T1000 (cell line): ENCODE measurements at places on chromosomes 12 and 14.
A peak's percentile ranks its signal among the peaks of the same experiment; 100 is the strongest.

DNA sequence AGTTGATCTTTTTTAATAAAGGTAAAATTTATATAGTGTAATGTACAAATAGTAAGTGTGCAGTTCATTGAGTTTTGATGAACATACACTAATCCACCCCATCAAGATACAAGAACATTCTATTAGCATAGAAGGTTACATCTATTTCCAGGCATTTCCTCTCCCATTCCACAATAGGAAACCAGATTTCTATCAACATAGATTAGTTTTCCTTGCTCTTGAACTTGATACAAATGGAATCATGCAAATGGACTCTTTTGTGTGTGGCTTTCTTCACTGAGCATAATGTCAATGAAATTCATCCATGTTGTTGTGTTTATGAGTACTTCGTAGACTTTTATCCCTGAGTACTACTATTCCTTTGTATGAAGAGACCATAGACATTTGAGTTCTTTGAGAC, 10.8 kb downstream of the STYX start:
- DNase-seq, result no peak

DNA sequence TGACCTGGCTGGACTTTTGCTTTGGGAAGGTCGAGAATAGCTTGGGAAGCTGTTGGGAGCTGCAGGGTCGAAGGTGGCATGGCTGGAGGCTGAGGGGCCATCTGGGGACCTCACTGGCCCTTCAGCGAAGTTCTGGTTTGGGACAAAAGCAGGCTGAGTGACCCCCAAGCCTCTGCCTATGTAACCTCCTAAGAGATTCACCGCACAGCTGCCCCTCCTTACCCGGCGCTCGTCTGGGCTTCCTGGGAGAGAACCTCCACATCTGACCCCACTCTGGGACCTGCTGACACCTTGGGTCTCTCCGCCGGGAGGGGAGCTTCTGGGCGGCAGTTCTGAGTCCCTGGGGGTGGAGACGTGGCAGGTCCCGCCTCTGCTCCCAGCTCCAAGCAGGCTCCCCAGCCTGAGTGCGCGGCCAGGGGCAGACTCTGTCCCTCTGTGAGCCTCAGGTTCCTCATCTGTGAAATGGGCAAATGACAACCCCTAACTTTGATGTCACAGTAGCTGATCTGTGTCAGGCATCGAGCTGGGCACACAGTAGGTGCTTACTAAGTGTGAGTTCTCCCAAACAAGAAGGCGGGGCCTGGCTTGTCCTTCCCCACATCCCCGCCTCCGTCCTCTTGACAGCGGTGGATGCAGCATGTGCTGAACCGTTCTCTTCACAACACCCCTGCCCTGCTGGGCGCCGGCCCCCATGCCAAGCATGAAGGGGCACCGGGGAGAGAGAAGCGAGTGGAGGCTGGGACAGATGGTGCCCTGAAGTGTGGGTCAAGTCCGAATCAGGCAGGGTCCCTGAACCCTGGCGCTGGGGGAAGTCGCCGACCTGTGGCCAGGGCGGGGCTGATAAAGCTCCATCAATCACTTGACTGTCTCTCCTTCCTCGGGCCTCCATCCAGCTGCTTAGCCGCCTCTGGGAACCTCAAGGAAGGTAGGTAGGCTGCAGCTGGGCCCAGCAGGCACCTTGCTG, 3.8 kb downstream of the EXOC3L4 start:
- DNase-seq, result no peak

DNA sequence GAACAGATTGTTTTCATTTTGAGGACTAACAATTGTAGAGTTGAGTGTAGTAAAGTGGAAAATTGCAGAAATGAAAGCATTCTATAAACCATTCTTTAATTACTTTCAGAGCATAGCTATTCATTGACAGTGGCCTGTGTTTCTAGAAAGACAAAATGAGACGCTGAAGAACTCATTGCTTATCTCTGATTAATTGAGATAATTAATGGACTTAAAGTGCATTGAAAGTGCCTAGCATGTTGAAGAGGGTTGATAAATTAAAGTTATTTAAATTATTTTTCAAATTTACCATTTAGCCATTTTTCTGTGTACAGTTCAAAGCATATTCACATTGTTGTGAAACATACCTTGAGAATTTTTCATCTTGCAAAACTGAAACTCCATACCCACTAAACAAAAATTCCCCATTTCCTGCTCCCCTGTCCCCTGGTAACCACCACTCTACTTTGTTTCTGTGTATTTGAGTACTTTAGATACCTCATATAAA, 57.4 kb downstream of the DAAM1 start:
- DNase-seq, result no peak

DNA sequence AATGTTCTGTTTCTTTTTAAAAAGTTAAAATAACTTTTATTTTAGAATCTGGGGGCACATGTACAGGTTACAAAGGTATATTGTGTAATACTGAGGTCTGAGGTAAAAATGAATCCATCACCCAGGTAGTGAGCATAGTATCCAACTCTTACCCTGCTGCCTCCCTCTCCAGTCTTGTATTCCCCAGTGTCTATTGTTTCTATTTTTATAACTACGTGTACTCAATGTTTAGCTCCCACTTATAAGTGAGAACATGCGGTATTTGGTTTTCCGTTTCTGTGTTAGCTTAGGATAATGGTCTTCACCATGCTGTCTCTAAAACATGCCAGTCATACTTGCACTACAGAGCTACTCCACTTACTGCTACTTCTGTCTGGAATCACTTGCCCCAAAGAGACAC, 8.4 kb downstream of the FBXO33 start:
- DNase-seq, result no peak

DNA sequence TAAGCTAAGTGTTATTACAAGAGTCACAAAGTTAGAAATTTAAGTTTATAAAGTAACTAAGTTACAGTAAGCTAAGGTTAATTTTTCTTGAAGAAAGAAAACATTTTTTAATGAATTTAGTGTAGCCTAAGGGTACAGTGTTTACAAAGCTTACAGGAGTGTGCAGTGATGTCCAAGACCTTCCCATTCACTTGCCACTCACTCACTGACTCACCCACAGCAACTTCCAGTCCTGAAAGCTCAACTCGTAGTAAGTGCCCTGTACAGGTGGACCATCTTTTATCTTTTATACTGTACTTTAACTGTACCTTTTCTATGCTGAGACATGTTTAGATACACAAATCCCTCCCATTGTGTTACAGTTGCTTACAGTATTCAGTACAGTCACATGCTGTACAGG, 60.9 kb upstream of the TMEM263 start:
- no peak for DNase-seq

DNA sequence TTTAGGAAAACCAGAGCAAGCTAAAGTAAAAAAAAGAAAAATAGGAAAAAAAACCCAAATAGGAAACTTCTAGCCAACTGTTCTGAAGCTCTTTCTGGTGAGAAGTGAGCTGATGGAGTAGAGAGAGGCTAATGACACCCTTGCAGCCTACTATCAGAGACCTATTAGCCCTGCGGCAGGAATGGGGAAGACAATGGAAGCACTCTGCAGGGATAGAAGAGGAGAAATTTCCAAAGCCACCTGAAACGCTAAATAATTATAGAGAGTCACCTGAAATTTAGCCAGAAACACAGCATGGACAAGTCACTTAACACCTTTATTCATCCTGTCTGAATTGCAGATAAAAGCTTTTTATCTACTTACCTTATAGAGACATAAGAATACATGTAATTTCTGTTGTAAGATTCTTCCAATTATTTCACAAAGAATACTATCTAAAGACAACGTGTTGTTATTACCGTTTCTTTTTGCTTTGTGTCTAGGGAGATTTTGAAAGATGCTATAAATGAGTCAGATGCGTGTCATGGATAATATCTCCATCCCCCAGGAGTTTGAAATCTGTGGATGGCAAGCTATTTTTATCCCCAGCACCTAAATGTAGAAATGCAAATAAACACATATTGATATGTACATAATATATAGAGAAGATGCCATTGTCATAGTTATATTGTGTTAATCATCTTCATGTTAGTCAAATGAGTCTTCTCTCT, 138.6 kb downstream of the TPH2 start:
- no peak for DNase-seq

GRCh38 chr14:69475194-69475818, 9.2 kb upstream of the PLEKHD1 start:
- no peak for DNase-seq

DNA sequence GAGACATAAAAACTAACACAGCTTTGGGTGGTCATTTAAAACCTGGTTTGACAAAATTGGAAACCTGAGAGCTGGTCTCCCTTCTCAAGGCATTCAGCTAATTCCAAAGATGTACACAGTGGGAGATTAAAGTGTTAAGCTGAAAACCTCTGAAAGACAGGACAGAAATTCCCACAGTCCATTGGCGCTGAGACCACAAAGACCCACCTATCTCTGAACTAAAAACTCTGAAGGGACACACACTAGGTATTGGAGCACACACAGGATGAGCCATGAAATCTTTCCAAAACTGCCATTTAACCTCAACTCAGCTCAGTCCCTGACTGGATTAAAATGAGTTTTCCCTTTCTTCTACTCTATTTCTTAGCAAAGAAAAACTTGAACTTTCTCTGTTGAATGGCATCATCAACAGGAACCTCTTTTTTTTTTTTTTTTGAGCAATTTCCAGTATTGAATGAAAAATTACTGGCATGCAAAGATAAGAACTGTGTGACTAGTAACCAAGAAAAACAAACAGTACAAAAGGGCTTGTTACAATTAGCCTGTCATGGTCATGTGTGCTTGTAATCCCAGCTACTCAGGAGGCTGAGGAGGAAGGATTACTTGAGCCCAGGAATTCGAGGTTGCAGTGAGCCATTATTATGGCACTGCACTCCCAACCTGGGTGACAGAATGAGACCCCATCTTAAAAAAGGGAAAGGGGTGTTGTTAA, 82.4 kb downstream of the IPO8 start:
- DNase-seq, result no peak

GRCh38 chr14:45270031-45270430, 17.0 kb upstream of the MIS18BP1 start:
- DNase-seq, result no peak

- DNase-seq, result peak; percentile 92
These were observed 720.9 kb upstream of the TBX3 start for GRCh38 chr12:115404761-115405470.

DNA sequence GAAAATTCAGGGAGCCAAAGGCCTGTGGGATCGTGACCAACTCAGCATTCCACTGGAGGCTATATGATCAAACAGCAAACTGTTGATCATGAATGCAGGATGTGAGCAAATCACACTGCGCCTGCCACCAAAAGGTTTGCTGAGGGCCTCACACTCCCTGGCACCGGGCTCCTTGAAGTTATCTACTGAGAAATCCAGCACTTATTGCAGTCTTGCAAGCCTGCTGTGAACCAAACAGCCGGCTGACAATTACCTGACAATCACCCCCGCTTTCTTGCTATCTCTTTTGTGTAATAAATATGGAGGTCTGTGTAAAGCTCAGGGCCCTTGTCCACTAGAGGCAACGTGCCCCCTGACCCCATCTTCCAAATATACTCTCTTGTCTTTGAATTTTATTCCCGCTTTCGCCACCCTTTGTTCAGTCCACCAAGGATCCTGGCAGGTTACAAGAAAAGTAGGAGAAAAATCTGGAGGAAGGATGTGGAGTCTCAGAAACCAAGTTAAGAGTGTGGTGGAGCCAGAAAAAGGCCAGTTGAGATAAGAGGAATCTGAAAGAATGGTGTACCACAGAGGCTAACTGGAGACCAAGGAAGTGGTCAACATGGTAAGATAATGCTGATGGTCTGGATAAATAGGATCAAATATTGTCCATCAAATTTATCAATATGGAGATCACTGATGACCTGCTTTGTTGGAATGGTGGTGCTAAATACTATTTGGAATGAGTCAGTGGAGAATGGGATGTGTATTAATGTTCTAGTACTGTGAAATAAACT, 229.2 kb downstream of the ALX1 start:
- no peak for DNase-seq

- no peak for DNase-seq
These were observed 48.7 kb downstream of the BCAT1 start for GRCh38 chr12:24900196-24900595.

- DNase-seq, result no peak
These were observed 18.2 kb downstream of the CIPC start for GRCh38 chr14:77116172-77116817.

DNA sequence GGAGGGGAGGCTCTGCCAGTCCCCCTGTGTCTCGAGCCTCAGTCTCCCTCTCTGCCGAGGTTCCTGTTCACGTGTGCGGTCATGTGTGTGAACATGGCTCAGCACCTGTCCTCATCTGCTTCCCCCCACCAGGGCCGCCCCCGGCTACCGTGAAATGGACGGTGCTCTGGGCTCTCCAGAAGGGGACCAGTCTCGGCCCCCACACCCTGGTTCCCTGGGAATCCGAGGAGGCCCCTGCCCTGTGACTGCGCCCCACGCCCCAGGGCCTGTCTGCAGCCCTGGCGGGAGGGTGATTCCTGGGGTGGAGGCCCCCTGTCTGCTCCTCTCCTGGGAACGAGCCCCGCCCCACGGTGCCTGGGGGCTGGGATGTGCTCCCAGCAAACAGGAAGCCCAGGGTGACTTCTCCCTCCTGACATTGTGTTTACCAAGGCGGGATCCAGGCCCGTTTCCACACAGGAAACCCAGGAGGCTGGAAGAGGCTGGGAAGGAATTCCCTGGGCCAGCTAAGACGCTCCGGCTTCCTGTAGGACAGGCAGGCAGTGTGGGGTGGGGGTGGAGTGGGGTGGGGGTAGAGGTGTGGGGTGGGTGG, 46.6 kb downstream of the KIF26A start:
- no peak for DNase-seq

DNA sequence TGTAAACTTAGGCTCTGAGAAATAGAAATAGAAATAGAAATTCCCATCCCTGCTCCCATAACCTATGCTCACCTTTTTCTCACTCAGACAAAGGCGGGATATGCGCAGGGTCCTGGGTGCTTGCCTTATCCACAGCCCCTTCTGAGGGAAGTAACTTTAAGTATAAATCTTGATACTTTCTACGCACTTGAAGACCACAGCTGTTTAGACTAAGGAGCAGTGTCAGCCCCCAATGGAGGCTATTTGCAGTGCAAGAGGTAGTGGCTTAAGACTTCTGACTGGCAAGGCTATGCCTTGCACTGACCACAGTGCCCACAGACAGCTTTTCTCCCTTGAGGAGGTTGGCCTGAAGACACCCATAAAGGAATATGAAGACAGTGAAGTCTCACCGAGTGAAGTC, 35.2 kb downstream of the ASCL1 start:
- DNase-seq, result no peak

- DNase-seq, result no peak
These were observed 94.5 kb upstream of the VASH1 start for GRCh38 chr14:76666746-76667145.

- no peak for DNase-seq
These were observed 36.8 kb upstream of the TUBA1A start for GRCh38 chr12:49225576-49226166.

DNA sequence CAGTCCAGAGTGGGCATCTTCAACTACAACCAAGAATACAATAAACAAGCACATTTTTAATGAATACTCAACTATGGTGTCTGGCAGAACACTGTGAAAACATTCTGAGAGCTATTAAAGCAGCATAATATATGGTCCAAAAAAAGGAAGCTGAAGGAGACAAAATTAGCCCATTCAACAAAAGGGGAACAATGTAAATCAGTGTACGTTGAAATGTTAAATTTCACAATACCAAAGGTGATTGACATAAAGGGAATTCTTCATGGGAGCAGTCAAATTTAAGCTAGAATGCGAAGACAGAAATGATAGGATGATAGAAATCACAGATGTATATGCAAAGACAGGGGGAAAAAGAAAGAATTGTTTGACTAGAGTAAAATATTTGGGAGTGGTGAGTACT, 41.3 kb upstream of the SYCP3 start:
- DNase-seq, result no peak

GRCh38 chr14:104800771-104801519, at the start of gene ZBTB42:
Gene ZBTB42 (plus strand): TSS chr14:104801101. CDS start chr14:104801198, 97 bp downstream.
- no peak for DNase-seq
